ENCODE measurements at places on chromosomes 2 and 18.

GRCh38 chr2:43605851-43606250 lies 10.0 kb upstream of the THADA start:
- no peak for DNase-seq

GRCh38 chr18:32177530-32177929 lies 12.3 kb upstream of the MEP1B start:
- DNase-seq: no peak

- DNase-seq: no peak
Observed at GRCh38 chr2:128260239-128261138, 58.2 kb downstream of the HS6ST1 start.

- no peak for DNase-seq
Observed at GRCh38 chr2:160445673-160446072, 47.9 kb downstream of the RBMS1 start.

- DNase-seq: no peak
Observed at GRCh38 chr2:45380131-45380836, 230.8 kb downstream of the SRBD1 start.

DNA sequence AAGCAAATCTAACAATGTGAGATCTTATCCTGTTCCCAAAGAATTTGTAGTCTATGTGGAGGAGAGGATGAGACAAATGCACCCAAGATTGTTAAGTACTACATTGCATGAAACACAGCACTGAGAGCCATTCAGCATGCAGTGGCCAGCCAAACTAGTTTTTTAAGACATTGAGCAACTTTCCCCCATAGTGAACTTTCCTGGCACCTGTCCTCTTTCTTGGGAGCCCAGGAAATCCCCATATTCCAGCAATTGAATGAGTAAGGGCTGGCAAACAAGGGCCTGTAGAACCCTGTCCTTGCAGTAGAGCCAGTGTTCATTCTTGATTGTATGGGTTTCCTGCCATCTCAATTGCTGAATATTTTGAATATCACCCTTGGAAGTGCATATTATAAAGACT lies 58.8 kb upstream of the FIGN start:
- DNase-seq: no peak

- DNase-seq: no peak
Observed at GRCh38 chr18:33729556-33729955, 151.5 kb downstream of the ASXL3 start.

- no peak for DNase-seq
Observed at GRCh38 chr2:169664978-169665930, 29.0 kb downstream of the CFAP210 start.

DNA sequence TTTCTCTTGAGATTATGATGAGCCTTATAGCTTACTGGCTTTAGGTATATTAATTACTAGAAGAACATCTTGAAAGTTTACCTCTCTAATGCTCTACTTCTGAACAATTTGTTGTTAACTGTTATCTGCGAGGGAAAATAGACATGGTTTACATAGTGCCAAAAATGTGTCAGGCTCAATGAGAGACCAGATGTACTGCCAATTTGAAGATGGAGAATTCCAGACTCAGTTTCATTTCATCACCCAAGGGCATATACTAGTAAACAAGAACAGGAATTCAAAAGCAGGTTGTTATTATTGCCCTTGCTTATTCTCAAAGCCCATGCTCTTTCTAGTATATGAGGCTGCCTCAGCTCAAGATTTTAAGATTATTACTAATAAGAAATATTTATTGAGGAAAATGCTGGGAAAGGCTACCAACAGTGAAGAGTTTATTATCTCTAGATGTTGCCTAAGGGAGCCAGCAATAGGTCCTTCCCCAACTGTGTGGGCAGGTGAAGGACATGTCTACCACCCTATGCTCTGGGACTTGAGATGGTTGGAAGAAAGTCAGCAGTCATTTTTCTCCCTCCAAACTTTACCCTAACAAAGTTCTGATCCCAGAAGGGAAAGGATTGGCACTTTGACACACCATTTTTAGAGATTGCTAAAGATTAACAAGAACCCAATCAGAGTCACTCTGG lies 792.7 kb downstream of the METTL4 start:
- DNase-seq: no peak

DNA sequence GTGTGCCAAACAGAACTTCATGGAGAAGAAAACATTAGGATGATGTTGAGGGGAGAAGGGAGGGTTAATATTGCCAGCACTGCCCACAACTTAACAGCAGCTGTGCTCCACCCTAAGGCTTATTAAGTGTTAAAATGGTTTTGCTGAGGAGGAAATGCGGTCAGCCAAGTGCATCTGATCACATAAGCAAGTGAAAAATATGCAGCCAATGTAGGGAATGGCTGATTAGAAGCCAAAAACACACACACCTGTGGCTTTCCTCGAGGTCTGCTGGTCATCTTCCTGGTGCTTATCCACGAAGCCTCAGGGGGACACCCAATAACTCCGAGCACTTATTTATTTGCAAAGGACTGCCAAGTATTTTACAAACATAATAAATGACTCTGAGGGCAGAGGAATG lies 66.3 kb upstream of the GPR45 start:
- no peak for DNase-seq

DNA sequence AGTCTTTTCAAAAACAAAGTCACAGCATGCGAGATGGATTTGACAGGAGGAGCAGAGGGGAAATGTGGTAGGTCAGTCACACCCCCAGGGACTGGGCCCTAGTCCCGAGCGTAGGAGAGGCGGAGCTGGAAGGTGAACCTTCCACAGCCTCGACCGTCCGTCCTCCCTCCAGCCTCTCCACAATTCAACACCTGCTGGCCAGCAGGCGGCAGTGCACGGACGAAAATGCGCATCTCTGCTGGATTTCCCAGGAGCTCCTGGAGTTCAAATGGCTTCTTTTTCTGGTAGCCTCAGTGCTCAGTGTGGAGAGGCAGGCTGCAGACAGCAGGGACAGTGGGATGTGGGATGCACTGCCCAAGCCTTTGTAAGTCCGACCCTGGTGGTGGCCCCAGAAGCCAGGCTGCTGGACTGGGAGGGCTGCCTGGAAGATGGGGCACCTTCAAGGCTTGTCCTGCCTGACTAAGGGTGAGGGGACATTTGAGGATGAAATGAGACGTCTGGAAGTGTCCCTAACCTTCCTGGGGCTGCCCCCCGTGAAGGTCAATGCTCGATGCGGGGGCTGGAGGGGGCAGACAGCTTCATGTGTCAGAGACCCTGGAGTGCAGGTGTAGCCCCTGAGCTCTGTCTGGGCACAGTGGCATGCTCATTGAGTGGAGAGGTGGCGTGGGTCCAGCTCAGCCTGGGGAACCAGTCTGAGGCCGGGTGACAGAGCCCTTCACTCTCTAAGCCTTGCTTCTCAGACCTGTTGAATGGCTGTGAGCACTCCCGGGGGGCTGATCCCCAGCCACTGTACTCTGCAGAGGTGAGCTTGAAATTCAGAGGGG lies 189.5 kb downstream of the TFCP2L1 start:
- DNase-seq: peak; percentile 19

DNA sequence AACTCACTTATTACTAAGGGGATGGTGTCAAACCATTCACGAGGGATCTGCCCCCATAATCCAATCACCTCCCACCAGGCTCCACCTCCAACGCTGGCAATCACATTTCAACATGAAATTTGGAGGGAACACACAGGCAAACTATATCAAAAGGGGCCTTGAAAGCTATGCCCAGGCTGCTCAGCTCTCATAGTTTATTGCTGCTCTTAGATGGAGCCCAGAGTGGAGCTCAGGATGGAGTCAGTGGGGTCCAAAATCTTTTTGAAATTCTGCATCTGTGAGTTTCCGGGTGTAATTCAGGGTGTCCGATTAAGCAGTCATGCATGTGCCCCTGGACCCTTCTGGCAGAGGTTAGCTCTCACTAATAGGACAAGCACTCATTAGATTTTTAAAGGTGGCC lies 24.3 kb downstream of the RHOB start:
- DNase-seq: no peak

- DNase-seq: no peak
Observed at GRCh38 chr2:128420131-128420530, 101.5 kb upstream of the HS6ST1 start.

DNA sequence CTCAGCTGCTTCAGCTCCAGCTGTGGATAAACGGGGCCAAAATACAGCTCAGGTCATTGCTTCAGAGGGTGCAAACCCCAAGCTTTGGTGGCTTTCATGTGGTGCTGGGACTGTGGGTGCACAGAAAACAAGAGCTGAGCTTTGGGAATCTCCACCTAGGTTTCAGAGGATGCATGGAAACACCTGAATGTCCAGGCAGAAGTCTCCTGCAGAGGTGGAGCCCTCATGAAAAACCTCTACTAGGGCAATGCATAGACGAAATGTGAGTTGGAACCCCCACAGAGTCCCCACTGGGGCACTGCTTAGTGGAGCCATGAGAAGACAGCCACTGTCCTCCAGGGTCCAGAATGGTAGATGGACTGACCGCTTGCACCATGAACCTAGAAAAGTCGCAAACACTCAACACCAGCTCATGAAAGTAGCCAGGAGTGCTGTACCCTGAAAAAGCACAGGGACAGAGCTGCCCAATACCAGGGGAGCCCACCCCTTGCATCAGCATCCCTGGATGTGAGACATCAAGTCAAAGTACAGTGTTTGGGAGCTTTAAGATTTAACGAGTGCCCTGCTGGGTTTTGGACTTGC lies 147.9 kb upstream of the SOX11 start:
- no peak for DNase-seq

DNA sequence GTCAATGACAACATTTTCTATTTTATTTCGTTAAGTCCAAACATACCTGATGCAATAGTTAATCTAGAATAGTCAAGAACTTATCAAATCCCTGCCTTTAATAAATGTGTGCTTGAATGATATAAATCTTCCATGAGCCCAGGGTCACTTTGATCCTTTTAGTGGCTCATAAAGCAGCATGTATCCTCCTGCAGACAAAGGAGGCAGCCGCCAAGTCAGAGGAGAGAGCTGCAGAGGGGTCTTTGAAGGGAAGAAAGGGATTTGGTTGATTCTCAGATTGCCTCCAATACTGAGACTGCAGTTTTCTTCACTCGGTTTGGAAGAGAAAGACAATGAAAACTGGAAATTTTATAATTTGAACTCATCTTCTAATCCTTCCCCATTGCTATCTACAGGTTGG lies 378.4 kb upstream of the PIK3C3 start:
- DNase-seq: no peak

DNA sequence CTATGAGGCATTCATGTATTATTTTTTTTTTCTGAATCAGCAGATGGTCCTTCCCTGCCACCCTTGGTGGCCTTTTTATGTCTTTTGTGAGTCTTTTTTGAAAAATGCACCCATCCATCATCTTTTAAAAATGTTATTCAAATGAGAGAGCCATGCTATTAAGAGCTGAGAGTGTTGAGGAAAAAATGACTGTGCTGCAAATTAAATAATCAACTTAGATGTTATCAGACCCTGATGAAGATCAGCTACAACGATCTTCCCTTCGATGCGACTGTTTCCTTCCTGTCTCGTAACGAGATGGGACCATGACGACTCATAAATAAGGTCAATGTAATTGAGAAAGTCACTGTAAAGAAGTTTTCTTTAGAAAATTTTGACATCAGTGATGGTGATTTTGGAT lies 44.4 kb downstream of the TRIB2 start:
- DNase-seq: no peak

GRCh38 chr2:150357770-150358467 lies 129.5 kb downstream of the RND3 start:
- DNase-seq: no peak

GRCh38 chr2:143949121-143949848 lies 570.6 kb downstream of the ZEB2 start:
- DNase-seq: no peak

- no peak for DNase-seq
Observed at GRCh38 chr2:43774617-43775016, 778 bp downstream of the DYNC2LI1 start.

- no peak for DNase-seq
Observed at GRCh38 chr2:186229265-186229664, 256.8 kb upstream of the ZC3H15 start.

- no peak for DNase-seq
Observed at GRCh38 chr2:222776792-222777191, 84.0 kb upstream of the ACSL3 start.

GRCh38 chr2:57920342-57920939 lies 126.2 kb upstream of the VRK2 start:
- DNase-seq: no peak

DNA sequence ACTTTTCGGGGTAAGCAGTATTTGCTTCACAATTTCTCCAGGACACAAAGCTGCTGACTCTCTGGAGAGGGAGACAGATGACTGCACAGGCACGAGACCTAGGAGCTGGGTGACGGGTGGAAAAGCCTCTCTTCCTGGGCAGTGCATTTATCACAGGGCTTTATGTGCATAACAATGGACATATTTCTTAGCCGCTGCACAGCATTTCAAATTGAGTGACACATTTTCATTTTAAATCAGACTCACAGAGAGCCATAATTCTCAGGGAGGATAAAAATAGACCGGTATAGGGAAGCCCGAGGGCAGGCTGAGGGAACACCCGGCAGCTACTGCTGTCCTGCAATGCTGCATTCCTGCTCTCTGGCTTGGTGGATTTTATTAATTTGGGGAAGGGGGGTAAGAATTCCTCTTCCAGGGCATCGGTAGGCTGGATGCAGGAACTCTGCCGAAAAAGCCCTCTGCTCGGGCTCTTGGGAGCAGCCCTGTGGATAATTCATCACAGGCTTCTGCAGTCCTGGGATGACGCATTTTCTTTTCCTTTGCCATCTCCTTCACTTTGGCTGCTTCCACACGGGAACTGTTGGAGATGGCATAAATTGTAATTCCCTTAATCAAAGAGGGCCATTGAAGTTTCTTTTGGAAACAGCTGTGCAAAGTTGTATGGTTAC lies 108.1 kb upstream of the ACAA2 start:
- no peak for DNase-seq

GRCh38 chr18:21453511-21453901 lies 147.0 kb downstream of the ESCO1 start:
- DNase-seq: no peak

GRCh38 chr18:27040796-27041195 lies 144.3 kb downstream of the CHST9 start:
- DNase-seq: no peak

- DNase-seq: no peak
Observed at GRCh38 chr2:189613077-189613636, 32.6 kb upstream of the SLC40A1 start.

DNA sequence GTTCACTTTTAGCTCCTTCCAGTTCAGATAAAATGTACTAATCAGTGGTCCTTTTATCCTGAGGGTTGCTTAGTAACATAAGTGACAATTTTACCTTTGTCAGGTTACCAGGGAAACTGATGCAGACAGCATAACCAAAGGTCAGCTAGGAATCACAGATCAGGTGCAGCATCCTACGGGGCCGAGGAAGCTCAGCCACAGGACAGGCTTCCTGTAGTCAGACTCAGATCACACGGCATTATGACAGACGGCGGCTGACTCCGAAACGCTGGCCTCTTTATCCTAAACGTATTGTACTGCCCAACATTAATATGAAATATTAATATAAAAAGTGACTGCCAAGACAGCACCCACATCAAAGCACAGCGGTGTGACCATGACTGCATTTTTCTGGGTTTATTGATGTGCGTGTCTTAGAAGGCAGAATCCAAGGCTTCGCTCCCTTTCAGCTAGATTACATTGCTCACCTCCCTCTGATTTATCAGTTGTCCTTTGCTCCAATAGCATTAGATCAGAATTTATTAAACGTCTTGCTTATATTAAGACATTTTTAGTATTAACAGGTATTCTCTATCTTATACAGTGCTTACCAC lies 444.5 kb downstream of the CMPK2 start:
- no peak for DNase-seq
